ENCODE measurements at places on chromosomes 11 and 22.

DNA sequence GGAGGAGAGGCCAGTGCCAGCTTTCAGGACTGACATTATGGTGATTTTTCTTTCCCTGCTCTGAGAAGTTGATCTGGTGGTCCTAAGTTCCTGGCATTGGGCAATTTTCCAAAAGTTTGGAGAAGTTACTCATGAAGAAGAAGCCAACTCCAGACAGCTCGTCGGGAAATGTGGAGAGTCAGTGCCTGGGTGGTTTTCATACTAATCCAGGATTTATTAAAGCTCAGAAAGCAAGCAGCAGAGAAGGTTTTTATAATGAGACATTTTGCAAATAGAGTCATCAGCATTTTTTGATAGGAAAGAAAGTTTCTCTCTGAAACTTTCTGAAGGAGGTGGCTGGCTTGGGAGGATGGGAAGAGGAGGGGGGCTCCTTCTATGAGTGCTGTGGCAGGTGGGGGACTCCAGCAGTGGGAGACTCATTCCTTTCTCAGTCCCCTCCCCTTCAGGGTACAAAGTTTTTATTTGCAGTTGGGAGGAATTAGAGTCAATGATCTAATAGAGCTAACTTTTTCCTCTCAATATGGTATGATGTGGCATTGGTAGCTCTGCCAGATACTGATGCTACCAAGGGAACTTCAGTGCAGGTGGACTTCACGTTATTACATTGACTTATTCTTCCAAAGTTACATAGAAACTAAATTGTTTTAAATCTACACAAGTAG, 55.4 kb downstream of the LIF start:
- no peak for DNase-seq

- no peak for DNase-seq
Observed at GRCh38 chr11:13216019-13216710, 61.4 kb upstream of the BMAL1 start.

DNA sequence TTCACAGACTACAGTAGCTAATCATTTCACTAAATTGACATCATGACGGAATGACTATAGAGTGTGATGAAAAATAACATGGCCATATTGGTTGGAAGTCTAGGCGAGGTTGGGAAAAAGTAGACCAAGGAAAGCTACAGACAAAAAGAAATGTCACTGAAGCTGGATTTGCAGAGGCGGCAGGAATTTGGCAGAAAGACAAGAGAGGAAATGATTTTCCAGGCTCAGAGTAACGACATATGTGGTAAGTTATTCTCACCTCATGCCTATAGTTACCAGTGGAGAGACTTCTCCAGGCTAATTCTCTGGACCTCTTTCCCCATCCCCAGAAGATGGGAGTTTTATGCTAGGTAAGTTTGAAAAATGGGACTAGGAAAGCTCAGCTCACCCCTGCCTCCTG, 1005.8 kb upstream of the CCDC90B start:
- DNase-seq = no peak

GRCh38 chr11:125505492-125506080, 9.5 kb upstream of the FEZ1 start:
- DNase-seq = no peak

DNA sequence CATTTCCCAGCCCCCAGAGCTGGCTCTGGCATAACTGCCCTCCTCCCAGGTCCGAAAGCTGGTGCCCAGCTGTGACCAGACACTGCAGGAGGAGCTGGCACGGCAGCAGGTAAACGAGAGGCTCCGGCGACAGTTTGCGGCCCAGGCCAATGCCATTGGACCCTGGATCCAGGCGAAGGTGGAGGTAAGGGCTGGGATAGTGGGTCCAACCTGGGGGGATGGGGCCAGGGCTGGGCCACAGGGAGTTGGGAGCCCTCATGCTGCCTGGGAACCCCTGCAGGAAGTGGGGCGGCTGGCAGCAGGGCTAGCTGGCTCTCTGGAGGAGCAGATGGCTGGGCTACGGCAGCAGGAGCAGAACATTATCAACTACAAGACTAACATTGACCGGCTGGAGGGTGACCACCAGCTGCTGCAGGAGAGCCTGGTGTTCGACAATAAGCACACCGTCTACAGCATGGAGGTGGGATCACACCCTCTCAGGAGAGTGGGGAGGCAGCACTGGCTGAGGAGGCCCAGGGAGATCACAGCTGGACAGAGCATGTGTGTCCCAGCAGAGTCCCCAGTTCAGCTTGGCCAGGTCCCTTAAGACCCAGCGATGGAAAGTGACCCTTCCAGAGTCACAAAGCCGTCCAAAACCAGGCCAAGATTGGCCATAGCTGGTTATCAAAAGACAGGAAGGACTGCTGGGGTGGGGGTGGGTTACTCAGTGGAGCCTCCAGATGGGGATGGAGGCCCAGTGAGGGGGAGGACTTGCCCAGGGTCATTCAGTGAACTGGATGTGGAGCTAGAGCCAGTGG, 7.0 kb downstream of the CTSF start:
- DNase-seq = no peak

DNA sequence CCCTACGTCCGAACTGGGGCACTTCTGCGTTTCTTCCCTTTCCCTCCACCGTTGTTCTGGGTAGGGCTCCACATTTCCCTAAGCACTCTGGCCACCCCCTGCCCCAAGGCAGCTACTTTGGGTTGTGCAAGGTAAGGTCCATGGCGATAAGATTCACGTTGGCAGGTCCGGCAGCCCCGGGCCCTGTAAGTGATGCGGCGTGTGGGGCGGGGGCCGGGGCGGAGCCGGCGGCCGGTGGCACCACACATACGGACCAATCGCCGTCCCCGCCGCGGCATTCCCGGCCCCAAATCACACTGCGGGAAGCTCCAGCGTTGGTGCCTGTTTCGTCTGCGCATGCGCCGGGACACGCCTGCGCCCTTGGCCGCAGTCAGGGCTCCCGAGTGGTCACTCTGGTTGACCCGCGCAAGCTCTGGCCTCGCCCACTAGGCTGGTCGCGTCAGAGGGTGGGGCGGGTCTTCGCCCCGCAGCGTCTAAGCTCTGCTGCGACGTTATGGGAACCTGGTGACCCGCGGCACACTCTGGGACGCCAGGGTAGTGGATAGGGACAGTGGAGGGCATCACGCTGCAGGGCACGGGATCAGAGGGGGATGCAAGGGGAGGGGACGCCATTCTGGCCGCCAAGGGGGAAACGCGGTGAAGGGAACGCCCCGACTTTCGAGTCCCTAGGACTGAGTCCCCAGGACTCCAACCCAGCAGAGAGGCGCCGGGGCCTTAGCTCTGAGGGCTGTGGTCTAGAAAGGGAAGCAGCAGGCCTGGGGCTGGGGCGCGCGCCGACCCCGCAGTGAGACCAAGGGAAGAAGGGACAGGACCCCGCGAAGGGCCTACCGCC, 1.6 kb downstream of the FADS1 start:
- DNase-seq = peak; percentile 94

DNA sequence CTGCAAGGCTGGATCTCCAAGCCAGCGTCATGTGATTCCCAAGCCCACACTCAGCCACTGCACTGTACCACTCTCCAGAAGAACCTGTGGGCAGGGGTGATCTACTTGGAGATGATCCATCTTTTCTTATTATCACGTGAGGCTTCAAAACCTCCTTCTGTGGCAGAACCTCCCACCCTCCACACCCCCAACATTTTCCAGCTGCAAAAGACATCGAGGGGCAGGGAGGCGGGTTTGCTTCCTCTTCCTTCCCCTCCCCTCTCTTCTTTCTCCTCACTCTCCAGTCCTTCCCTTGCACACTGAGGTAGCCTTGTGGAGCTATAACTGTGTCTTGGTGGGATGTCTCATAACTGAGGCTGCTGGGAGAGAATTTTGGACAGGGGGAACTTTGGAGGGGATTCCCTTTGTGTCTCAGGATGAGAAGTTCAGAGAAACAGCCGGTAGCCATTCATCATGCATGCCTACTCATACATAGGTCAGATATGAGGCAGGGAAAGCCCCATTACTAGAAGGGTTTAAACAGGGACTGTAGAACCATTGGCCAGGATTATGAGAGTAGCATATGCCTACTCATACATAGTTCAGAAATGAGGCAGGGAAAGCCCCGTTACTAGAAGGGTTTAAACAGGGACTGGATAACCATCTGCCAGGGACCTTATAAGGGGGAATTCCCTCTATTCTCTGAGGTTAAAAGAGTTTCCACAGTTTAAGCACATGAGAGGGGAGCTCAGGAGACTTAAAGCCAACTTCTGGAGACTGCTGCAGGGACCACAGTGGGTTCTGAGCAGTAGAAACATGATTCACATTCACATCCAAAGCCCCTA, 420.7 kb upstream of the CADM1 start:
- DNase-seq = no peak

- DNase-seq = no peak
Observed at GRCh38 chr22:23113067-23113846, 28.5 kb downstream of the RSPH14 start.

DNA sequence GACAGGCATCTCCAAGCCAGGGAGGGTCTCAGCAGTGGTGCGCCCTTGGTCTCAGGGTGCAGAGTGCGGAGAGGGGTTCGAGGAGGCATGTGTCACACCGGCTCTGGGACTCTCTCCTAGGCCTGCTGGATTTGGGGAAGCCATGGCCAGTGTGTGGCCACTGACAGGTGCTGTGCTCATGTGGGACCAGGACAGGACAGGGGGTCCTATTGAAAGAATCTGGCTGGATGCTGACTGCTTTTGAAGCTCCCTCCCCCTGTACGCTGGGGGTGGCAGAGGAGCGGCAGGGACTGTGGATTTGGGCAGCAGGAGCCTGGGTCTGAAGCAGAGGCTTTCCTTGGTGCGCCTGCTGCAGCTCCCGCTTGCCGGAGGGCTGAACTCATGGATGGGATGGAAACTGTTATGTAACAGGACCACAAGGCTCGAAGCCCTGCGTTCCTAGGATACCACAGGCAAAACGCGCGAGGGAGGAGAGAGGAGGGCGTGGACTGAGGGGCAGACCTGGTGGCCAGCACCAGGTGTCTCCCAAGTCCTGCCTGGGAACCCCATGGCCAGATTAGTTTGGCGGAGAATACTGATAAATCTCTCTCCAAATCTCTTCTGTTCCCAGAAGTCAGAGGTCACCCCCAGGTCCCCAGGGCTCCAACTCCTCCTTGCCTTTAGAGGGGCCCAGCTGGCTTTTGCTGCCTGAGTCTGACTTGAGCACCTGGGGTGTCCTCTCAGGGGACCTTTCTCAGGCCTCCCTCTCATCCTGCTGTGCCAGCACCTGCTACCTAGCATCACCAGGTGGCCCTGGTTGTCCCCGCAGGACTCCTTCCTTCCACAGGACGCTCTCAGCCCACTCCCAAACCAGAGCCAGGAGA, 13.8 kb upstream of the TEF start:
- no peak for DNase-seq

- no peak for DNase-seq
Observed at GRCh38 chr11:123214396-123214795, 19.3 kb upstream of the CLMP start.

DNA sequence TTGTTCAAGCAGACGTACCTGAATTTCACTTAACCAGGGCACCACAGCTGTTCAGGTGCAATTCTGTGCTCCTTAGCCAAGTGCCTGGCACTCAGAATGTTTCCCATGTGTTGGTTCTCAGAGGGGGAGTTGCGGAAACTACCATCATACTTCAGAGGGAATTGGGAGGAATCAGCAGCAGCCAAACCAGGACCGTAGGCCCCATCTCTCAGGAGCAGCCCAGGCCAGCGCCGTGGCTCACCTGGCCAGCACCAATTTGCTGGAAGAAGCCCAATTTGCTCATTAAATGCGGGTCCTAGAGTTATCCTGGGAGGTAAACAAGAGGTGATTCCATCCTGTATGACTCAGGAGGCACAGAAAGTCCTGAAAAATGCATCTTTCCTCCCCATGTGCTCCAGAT, 435.4 kb downstream of the BRD1 start:
- no peak for DNase-seq

DNA sequence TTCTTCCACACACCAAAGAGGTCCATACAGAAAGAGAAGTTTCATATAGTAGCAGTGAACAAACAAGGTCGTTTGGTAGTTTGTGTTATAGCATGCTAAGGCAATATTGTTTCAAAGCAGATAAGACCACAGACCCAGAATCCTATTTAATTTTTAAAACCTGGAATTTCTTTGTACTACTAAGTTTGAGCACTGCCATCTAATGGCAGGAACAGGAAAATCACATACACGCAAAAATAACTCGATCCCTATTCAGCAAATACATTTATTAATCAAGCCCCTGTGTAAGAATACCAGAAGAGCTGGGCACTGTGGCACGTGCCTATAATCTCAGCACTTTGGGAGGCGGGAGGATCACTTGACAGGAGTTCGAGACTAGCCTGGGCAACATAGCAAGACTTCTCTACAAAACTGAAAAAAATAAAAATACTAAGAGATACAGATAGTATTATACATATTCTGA, 2.9 kb upstream of the BTBD10 start:
- no peak for DNase-seq

- no peak for DNase-seq
Observed at GRCh38 chr11:111634981-111635705, 32.9 kb downstream of the SIK2 start.

DNA sequence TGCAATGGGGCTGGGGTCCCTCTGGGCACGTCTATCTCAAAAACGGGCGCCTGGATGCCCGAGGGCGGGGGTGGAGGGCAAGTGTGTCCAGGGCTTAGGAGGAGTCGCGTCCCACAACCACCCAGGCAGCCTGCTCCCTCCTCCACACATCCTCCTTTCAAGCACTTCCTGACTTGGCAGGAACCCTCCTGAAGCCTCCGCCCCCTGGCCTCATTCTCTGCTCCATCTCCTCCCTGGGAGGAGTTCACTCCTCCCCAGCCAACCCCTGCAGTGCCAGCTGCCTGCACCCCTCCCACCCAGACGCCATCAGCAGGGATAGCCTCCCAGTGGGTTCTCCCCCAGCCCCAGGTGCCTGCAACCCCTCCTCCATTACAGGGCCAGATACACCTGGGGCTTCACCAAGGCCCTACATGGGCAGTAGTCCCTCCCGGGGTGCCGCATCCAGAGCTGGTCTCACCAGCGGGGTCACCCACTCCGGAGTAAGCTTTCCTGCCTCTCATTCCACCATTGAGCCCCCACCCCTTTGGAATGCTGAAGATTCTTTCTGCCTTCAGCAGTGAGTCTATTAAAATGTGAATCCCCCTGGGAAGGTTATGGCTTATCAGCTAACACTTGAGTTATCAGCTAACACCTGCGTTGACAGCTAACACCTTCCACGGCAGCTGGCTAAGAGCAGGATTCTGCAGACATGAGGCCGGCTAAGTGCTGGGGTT, 24.4 kb downstream of the RTN4R start:
- no peak for DNase-seq

GRCh38 chr11:11534981-11535380, 86.8 kb downstream of the GALNT18 start:
- DNase-seq = no peak

All from NCI-H1930 (cell line).